KBM-7 (cell line): ENCODE measurements at places on chromosomes 12 and 14.

GRCh38 chr12:79023784-79024183 is 159.2 kb downstream of the SYT1 start:
- no peak for DNase-seq

GRCh38 chr12:66679461-66680084 is 697 bp upstream of the GRIP1 start:
- no peak for DNase-seq

DNA sequence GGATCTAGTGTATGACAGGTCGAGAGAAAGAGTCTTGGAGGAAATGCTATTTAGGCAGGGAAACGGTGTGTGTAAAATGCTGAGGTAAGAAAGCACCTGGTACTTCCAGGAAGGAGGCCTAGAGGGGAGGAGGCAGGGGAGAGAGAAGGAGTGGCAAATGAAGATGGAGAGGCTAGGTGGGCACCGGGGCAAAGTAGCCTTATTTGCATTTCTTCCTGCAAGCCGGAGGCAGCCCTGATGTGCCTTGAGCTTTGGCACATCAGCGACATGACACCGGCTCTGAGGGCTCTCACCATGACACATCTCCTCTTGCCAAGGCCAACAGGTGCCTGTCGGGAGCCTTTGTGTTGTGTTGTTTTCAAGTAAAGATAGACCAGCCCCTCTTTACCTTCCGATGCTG is 61.6 kb downstream of the CPM start:
- DNase-seq: no peak

GRCh38 chr12:49105504-49106084 is 5.1 kb downstream of the LMBR1L start:
- DNase-seq: no peak

- no peak for DNase-seq
Observed at GRCh38 chr12:27623645-27624044, 72.6 kb upstream of the REP15 start.

DNA sequence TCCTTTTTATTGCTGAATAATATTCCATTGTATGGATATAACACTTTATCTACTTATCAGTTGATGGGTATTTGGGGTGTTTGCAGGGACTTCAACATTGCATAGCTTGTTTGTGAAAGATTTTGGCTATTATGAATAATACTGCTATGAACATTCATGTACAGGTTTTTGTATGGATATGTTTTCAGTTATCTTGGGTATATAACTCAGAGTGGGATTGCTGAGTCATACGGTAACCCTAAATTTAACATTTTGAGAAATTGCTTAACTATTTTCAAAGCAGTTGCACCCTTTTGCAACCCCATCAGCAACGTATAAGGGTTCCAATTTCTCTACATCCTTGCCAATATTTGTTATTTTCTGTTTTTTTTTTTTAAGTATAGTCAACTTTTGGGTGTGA is 27.3 kb upstream of the HELB start:
- DNase-seq: no peak

- no peak for DNase-seq
Observed at GRCh38 chr14:104689109-104689880, at the start of gene INF2. TSS of gene INF2 (plus strand) at chr14:104689618. CDS start at chr14:104701366, 11,748 bp downstream.

DNA sequence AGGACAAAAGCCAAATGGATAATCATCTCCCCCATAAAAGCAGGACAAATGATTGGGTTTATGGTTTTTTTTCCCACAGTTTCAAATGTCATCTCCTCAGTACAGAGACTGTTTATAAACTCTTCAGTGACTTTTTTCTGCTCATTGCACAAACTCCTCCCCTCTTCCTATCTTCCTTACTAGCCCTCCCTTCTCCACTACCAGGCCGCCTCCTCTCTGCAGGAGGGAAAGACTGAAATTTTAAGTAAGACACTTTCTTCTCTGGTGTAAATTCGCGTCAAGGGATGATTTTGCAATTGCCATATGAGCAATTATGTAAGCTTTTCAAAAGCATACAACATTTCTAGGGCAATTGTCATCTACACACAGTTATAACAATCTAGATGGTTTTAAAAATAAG is 37.0 kb downstream of the BTG1 start:
- DNase-seq: no peak

GRCh38 chr14:95496690-95497259 is 19.7 kb downstream of the SYNE3 start:
- DNase-seq: peak; percentile 25

DNA sequence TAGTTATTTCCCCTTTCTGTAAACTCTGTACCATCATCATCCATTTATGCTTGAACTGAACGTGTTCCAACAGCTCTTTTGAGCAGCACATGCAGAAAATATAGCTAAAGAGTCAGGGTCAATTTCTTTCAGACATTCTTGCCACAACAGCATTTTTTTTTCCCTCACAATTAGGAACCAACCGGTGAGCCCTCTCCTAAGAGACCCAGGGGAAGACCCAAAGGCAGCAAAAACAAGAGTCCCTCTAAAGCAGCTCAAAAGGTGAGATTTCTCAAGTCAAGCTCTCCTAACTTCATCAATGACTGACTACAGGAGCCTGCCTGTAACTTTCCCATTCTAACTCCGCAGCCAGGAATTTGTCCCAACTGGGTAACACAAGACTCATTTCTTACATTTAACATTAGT is 3.5 kb downstream of the HMGA2 start:
- DNase-seq: peak; percentile 45

DNA sequence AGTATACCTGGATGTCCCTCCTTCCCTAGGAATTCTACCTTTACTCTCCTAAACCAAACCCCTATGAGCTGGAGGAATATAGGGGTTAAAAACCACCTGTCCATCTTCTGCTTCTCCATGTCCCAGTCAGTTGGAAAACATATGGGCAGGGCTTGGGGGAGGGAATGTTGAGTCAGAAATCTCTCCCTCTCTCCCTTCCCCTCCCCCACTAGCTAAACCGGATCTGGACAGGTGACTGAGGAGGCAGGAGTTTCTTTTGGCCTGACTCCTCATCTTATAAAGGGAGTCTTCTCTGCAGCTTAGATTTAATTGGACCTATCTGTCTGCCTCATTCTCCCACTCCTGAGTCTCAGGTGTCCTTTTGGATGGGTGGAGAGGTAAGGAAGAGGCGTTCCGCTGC is 6.1 kb downstream of the ERBB3 start:
- no peak for DNase-seq

DNA sequence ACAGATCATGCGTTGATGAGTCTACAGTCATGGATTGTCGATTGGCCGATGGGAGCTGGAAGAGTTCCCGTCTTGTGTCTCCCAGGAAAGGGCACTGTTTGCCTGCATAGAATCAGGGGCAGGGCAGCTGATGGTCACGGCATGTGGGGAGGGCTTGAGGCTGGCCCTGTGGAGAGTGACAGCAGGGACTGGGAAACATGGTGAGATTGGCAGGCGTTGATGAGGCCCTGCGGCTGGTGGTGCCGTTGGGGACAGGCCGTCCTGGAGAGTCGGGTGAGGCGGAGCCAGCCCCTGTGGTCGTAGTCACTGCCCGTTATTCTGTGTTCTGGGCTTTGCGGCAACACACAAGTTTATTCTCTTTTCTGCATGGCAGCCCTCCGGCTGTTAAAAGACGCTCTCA is 52.9 kb downstream of the TECPR2 start:
- no peak for DNase-seq

GRCh38 chr12:93908846-93909567 is 231.8 kb downstream of the CRADD start:
- DNase-seq: no peak

- no peak for DNase-seq
Observed at GRCh38 chr14:104785708-104786080, 9.9 kb downstream of the AKT1 start.

GRCh38 chr12:2297004-2297403 is 244.2 kb downstream of the CACNA1C start:
- no peak for DNase-seq

DNA sequence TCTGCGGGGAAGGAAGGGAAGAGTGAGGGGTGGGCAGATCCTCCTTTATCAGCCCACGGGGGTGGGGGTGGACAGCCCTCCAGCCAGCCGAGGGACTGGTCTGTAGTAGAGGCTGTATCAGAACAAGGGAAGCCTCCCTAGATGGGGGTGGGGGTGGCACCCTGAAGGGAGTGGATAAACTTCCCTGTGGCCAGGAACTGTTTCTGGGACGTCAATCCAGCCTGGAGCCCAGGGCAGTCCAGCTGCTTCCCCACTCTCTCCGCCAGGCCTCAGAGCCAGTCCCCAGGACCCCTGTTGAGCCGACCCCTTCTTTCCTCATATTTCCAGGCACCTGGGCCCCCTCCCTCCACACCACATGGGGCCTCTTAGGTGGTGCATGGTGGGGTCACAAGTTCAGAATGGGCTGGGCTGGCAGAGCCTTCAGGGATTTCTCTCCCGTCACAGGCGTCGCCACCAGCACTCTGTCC is 6.7 kb downstream of the PLD4 start:
- DNase-seq: no peak

GRCh38 chr14:86166541-86166940 is 636.6 kb downstream of the FLRT2 start:
- no peak for DNase-seq

DNA sequence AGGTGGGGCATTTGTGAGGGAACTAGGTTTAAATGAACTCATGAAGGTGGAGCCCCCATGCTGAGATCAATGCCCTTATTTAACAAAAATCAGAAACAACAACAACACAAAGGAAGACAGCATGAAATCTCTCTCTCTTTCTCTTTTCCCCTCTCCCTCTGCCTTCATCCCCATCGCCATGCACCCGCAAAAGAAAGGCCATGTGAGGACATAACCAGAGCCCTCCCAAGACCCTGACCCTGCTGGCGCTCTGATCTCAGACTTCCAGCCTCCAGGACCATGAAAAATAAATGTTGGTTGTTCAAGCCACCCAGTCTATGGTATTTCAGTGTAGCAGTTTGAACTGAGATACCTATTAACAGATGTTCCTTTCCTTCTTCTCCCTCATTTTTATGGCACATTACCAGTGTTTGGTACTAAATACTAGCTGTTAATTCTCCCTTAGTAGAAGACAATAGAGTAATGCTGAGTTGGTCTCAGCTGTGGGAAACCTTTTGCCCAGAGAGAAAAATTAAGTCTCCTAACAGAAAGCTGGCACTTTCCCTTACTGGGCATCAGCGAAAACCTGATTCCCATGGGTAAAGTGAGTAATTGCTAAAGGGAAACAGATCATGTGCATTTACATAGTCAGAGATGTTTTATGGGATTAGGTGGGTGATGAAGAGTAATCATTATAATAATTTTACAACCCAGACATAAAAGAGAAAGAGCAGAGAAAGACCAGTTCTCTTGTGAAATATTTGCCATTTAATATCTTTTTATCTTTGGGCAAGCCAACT is 264.0 kb upstream of the PLEKHG7 start:
- no peak for DNase-seq

DNA sequence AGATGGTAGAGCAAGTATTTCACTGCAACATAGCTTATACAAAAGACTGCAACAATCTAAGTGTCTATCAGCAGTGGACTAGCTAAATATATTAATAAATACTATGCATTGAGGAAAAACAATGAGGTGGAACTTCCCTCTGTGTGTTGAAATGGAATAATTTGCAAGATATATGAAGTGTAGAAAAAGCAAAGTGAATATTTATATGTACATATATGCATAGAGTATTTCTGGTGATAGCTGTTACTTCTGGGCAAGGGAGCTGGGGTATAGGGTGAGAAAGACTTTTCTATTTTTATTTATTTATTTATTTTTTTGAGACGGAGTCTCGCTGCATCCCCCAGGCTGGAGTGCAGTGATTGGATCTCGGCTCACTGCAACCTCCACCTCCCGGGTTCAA is 33.9 kb downstream of the DNAL1 start:
- no peak for DNase-seq
